ENCODE measurements at places on chromosomes 7 and 10.

DNA sequence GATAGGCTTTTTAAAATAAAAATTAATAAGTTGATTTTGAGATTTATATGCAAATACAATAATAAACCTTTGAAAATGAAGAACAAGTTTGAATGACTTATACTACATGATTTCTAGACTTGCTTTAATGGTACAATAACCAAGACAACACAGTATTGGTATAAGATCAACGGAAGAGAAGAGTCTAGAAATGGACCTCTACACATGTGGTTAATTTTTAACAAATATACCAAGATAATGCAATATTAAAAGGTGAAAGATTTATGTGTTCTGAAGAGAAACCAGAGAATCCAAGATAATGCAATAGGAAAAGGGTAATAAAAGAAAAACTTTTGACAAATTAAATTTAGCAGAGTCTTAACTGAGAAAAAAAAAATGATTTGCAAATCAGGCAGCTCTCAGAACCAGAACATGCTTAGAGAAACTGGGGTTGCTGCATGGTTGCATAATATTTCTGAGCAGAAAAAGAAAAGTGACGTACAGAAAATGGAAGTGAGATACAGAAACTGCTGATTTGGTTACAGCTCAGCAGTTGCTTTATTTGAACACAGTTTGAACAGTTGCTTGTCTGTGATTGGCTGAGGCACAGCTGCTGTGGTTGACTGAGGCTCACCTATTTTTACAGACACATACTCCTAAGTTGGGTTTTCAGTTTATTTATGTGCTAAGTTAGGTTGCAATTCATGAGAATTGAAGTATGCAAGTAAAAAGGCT lies 365.9 kb downstream of the CRPPA start:
- no peaks in the 10 kb centered on the region for H3K4me1 ChIP-seq
- H3K4me3 ChIP-seq = no peak overlapping the region
- no peaks in the 10 kb centered on the region for H3K36me3 ChIP-seq
- no peaks in the 10 kb centered on the region for H3K27me3 ChIP-seq

DNA sequence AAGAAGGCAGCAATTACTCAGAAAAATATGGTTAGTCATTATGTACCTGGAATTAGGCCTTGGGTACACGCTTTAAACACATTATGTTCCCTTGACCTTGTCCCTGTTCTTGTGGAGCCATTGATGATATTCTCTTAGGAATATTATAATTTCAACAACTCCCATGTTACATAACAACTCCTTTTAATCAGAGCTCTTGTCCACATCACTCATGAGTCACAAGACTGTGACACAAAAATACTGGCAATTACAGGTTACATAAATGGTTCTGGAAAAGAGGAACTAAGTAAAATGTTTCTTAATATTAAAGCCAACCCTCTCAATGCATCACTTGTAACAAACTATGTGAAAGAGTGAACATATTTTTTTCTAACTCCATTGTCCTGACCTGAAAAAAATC lies 143.8 kb upstream of the PCLO start:
- H3K4me3 ChIP-seq = no peak overlapping the region
- H3K4me1 ChIP-seq = no peaks in the 10 kb centered on the region
- no peaks in the 10 kb centered on the region for H3K36me3 ChIP-seq
- H3K27ac ChIP-seq = no peak overlapping the region
- no peaks in the 10 kb centered on the region for H3K27me3 ChIP-seq

DNA sequence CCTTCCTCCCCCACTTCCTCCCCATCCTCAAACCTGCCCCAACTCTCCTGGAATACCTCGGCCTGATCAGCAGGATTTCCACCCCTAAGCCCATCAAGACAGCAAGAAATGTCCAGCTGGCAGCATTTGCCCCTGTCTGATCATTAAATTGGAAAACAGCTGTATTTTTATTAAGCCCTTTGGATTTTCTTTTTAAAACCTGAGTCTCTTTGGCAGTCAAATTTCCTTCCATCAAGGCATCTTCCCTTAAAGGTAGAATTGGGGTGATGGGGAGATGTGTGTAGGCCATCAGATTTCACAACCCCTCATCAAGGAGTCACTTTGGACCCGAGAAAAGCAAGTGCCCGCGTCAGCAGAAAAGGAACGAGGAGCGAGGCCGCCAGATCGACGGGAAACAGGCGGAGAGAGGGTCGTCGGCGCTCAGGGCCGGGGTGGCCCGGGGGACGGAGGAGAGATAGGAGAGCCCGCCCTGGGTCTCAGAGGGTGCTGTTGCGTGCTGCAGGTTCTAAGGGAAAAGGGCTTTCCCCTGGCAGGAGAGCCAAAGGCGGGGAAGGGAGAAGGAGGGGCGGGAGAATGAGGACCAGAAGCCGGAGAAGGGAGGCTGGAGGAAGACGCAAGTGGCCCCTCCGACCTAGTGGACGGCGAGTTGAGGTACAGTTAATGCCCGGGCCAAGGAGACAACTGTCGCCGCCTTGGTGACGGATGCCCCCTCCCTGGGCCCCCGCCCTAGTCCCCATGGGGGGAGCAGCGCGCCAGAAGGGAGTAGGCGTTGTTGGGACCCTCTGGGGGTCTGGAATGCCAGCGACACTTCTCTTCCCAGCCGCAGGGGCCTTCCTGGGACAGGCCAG lies 11.5 kb upstream of the GATA3 start:
- H3K36me3 ChIP-seq = no peaks in the 10 kb centered on the region
- no peak overlapping the region for H3K4me3 ChIP-seq
- H3K27ac ChIP-seq = no peak overlapping the region
- no peak for DNase-seq
- H3K27me3 ChIP-seq = peaks cover 90% of the 10 kb centered on the region

DNA sequence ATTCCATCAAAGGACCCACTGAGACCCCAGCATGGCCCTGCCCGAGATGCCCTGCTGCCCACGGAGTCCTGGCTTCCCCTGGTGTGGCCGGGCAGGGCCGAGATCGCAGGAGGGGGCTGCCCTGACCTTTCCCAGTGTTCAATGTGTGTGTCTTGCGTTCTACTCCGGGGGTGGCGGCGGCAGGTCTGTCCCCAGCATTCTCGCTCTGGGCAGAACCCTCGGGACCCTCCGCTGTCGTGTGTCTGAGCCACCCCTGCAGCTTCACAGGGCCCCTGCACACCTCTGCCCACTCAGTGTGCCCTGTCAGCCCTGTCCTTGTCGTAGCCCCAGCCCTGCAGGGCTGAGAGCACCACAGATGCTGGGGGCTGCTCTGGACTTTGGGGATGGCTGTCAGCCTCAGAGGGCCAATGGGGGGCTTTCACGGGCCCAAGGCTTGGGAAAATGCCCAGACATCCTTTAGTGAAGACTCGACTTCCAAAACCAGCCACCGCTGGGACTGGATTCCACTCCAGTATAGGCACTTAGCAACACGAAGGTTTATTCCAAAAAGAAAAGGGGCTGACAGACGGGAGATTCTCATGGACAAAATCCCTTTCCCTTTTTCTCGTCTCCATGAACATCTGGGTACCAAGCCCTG lies 30.0 kb upstream of the KNDC1 start:
- no peak overlapping the region for H3K27ac ChIP-seq
- no peak overlapping the region for H3K4me3 ChIP-seq
- H3K27me3 ChIP-seq = no peaks in the 10 kb centered on the region
- no peak for DNase-seq
- H3K4me1 ChIP-seq = no peaks in the 10 kb centered on the region
- no peaks in the 10 kb centered on the region for H3K36me3 ChIP-seq

GRCh38 chr10:59606551-59606961 lies 103.1 kb downstream of the SLC16A9 start:
- H3K4me3 ChIP-seq = no peak overlapping the region
- DNase-seq = no peak
- no peak overlapping the region for H3K27ac ChIP-seq
- no peaks in the 10 kb centered on the region for H3K4me1 ChIP-seq
- no peaks in the 10 kb centered on the region for H3K27me3 ChIP-seq

Data from colonic mucosa (tissue), 4 donors.